Left kidney (tissue), 8 donors: ENCODE measurements at places on chromosomes 7 and 10. TPM values are rescaled to one million over a fixed set of nuclear protein-coding genes. Genes with fewer than 3 reads are reported as not detected.

GRCh38 chr7:131621652-131622051 lies 65.2 kb upstream of the PODXL start:
- no peak for DNase-seq

DRGX gene
- not detected for polyA plus RNA-seq

ZC3HAV1L gene
- 29.3 TPM for polyA plus RNA-seq

DNA sequence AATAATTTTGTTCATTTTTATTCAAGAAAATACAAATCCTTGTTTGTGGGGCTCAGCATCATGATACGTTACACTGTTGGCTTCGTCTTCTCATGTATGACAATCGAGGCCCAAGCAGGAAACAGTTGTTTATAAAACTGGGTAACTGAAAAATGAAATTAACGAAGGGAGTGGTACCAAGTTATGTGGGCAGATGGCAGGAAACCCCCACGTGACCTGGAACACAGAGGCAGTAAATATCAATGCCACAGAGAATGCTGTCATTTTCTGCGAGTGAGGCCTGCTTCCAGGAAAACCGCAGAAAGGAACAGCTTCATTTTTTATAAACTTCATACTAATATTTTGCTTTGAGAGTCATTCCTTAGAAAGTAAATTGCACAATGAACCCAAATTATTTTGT lies 201.0 kb upstream of the ADARB2 start:
- no peak for DNase-seq

PITRM1 gene
- polyA plus RNA-seq, result 86.1 TPM

GRCh38 chr10:73983096-73984047 lies 14.5 kb upstream of the VCL start:
- DNase-seq, result peak; percentile 22

GRCh38 chr10:116141855-116142254 lies 131.2 kb downstream of the GFRA1 start:
- DNase-seq, result no peak

GRCh38 chr7:30464231-30464671 lies 14.3 kb downstream of the NOD1 start:
- no peak for DNase-seq

- DNase-seq, result no peak
These were observed 1055.4 kb upstream of the AUTS2 start for GRCh38 chr7:68542831-68543230.

C7orf57 gene
- 0.95 TPM for polyA plus RNA-seq

MYH16 gene
- polyA plus RNA-seq, result 0.20 TPM

- DNase-seq, result no peak
These were observed 28.6 kb downstream of the CDK1 start for GRCh38 chr10:60806921-60807320.

FZD8 gene
- polyA plus RNA-seq, result 10.5 TPM

DNA sequence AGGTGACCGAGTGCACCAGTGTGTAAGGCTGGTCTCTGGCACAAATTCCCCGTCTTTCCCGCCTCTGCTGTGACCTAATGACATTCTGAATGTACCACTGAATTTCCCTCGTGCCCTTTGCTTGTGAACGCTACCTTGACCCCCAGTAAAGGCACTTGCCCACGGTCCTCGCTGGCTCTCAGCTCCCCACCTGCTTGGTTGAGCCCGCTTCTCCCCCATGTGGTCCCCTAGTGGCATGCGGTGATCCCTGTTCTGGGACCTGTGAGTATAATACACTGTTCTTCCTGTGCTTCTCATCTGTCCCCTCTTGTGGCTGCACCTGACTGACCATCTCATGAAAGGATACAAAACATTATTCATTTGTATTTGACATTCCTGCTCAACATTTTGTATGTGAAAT lies 495.7 kb downstream of the INHBA start:
- DNase-seq, result no peak

RHOBTB1 gene
- 99.3 TPM for polyA plus RNA-seq

EMX2 gene
- polyA plus RNA-seq, result 177 TPM

GRCh38 chr10:64257704-64258103 lies 736.5 kb downstream of the REEP3 start:
- DNase-seq, result no peak

DNA sequence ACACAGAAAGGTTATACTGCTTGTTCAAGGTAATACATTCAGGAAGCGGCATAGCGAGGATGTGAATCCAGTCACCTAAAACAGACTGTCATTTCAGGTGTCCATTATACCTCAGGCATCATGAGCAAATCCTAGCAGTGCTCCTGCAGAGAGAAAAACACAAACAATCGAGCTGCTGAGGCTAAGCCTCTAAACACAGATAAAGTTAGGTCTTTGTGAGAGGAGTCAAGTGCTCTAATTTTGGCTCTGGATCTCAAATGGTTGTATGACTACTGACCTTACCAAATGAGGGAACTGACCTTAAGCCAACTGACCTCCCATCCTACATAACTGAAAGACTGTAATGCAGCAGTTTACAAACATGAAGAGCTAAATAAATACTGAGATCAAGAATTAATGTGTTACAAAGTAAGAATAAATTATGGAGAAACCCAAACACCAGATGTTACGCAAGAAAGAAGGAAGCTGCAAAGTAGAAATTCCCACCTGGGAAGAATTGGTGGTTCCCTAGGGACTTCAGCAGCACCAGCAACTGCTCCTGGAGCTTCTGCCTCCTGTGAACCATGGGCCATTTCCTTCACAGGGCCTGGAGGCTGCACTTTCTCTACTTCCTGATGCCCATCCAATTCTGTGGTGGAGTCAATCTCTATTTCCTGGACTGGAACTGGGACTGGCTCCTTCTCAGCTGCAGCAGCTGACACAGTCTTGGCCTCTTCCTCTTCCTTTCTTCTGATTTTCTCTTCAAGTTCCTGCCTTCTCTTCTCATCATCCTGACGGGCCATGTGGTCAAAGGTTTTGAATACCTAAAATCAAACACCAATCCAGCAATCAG lies 5.8 kb downstream of the NUDCD3 start:
- DNase-seq, result no peak

DNA sequence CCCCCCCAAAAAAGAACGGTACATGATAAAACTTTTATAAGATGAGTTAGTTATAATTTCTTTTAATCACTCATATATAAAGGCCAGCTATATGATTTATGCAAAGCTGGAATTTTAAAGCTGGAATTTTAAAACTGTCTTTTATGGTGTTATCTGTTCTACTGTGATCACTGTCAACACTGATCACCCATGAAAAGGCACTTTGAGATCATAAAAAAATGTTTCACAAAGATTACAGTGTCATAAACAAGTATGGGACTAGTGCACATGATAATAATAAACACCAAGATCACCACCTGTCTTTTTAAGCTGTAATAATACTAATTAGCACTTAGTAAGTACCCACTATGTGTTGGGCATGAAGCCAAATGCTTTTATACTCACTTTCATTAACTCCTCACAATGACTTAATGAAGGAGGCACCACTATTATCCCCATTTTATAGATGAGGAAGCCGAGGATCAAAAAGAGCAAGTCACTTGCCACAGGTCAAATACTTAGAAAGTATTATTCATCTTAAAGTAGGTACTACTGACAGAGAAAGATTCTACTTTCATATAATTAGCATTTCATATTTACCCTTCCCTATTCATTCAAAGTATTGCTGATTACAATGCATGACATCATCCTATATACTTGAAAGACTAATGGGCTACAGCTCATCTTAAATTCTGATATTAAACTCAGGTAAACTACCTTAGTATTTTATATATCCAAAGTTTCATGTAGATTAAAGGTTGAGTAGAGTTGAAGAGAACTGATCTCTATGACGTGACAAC lies 8.3 kb upstream of the RHOBTB1 start:
- no peak for DNase-seq
